ENCODE measurements at places on chromosomes 16 and 17.

- no peak overlapping the region for H3K4me3 ChIP-seq
- no peaks in the 10 kb centered on the region for H3K36me3 ChIP-seq
- DNase-seq, result no peak
- no peak overlapping the region for H3K27ac ChIP-seq
- H3K27me3 ChIP-seq, result no peaks in the 10 kb centered on the region
These were observed 17.5 kb downstream of the SOCS1 start for GRCh38 chr16:11238272-11239202.

DNA sequence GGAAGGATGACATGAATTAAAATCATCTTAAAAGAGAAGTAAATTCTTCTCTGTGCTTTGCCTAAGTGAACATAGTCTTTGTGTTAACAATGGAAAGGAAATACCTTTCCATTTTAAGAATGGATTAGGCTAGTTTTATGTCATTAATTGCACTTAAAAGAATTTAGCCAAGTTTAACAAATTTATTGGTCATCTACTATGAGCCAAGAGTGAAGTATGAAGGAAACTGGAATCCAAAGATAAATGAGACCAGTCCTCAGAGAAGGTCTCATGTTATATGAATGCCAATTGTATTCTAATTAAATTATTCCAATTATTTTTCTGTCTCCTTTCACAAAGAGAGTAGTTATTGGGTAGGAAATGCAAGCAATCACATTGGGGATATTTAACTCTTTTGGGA, 741.3 kb upstream of the SOX9 start:
- H3K27me3 ChIP-seq, result no peaks in the 10 kb centered on the region
- no peak overlapping the region for H3K27ac ChIP-seq
- H3K36me3 ChIP-seq, result no peaks in the 10 kb centered on the region
- H3K4me1 ChIP-seq, result no peaks in the 10 kb centered on the region
- H3K4me3 ChIP-seq, result no peak overlapping the region
- DNase-seq, result no peak

- peak; percentile 77 for DNase-seq
- no peaks in the 10 kb centered on the region for H3K4me1 ChIP-seq
- H3K36me3 ChIP-seq, result peaks cover 24% of the 10 kb centered on the region
- no peaks in the 10 kb centered on the region for H3K27me3 ChIP-seq
These were observed at the start of gene POLR2C for GRCh38 chr16:57462209-57462977. Gene POLR2C (plus strand): TSS chr16:57462679. CDS start chr16:57462725, 46 bp downstream.

- no peak overlapping the region for H3K27ac ChIP-seq
- no peak overlapping the region for H3K4me3 ChIP-seq
- peaks cover 33% of the 10 kb centered on the region for H3K4me1 ChIP-seq
- no peaks in the 10 kb centered on the region for H3K27me3 ChIP-seq
These were observed 130.8 kb upstream of the CHMP6 start for GRCh38 chr17:80860703-80861417.

GRCh38 chr17:76449126-76449525, 3.8 kb downstream of the UBE2O start:
- H3K36me3 ChIP-seq, result no peaks in the 10 kb centered on the region
- DNase-seq, result no peak
- no peaks in the 10 kb centered on the region for H3K27me3 ChIP-seq
- H3K4me3 ChIP-seq, result no peak overlapping the region

DNA sequence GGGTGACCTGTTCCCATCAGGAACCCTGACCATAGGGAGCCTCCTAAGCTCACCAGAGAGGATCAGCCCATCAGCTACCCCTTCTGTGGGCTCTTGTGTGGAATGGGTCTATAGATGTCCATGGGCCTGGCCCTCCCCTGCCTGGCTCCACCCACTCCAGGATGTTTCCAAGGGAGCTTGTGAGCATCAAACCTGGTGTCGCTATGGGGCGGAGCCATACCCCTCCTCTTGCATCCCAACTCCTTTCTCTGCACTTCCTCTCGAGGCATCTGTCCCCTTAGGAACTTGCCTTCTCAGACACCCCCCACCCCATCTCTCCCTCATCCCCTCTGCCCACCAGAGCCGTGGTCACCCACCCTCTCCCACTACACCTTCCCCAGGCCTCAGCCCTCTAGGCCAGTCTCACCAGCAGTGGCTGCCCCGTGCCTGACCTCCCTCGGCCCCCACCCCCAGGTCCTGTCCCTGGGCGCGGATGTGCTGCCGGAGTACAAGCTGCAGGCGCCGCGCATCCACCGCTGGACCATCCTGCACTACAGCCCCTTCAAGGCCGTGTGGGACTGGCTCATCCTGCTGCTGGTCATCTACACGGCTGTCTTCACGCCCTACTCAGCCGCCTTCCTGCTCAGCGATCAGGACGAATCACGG, 10.4 kb downstream of the KCNH6 start:
- H3K27ac ChIP-seq, result no peak overlapping the region
- no peak overlapping the region for H3K4me3 ChIP-seq
- H3K27me3 ChIP-seq, result no peaks in the 10 kb centered on the region
- DNase-seq, result no peak
- H3K4me1 ChIP-seq, result no peaks in the 10 kb centered on the region

DNA sequence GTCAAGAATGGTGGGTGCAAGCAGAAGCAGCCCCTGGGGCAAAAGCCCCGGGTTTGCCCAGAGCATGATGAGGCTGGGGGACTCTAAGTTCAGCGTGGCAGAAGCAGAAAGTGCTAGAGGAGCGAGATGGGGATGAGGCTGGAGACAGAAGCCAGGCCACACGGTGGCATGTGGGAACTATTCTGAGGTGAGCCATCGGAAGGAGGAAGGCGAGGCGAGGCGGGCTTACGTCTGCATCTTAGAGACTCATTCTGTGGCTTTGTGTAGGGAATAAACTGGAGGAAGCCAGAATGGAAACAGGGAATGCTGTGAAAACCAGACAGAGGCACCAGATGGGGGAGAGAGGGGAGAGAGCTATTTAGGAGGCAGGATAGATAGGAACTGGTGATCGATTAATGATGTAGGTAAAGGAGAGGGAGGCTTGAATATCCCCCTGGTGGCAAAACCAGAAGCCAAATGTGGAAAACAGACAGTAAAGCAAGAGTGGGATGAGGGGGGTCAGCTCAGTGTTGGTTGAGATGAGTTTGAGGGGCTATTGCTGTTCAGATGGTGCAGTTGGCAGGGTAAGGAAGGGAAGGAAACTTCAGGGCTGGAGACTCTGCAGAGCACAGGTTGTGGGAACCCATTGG, 3.1 kb upstream of the TNFSF13 start:
- no peak overlapping the region for H3K4me3 ChIP-seq
- H3K27me3 ChIP-seq, result no peaks in the 10 kb centered on the region
- H3K4me1 ChIP-seq, result peaks cover 16% of the 10 kb centered on the region

GRCh38 chr16:73326770-73327470, 279.0 kb upstream of the ZFHX3 start:
- H3K27me3 ChIP-seq, result peaks cover 38% of the 10 kb centered on the region
- no peaks in the 10 kb centered on the region for H3K4me1 ChIP-seq
- no peak overlapping the region for H3K4me3 ChIP-seq
- no peaks in the 10 kb centered on the region for H3K36me3 ChIP-seq
- DNase-seq, result no peak

DNA sequence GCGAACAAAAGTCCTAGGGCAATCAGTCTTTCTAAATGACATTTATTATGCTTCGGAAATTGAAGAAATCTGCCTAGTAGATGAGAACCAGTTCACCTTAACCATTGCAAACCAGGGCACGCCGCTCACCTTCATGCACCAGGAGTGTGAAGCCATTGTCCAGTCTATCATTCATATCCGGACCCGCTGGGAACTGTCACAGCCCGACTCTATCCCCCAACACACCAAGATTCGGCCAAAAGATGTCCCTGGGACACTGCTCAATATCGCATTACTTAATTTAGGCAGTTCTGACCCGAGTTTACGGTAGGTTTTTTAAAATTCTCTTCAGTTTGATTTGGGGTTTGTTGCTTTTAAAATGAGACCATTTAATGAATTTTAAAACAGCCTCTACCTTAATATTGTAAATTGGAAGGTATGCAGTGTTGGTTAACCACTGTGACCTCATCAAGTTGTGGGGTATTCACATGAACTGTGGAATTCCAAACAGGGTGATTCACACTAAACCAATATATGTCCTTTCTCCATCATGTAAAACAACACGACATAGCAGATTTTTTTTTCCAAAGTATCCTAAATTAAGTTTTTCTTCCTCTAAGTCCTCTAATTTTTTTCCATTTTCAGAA, 6.2 kb upstream of the EVI2A start:
- peak overlapping the region; percentile 50 for H3K27ac ChIP-seq
- H3K36me3 ChIP-seq, result no peaks in the 10 kb centered on the region
- DNase-seq, result peak; percentile 78

- no peak overlapping the region for H3K27ac ChIP-seq
- DNase-seq, result no peak
- peaks cover 22% of the 10 kb centered on the region for H3K4me1 ChIP-seq
- no peaks in the 10 kb centered on the region for H3K36me3 ChIP-seq
- no peaks in the 10 kb centered on the region for H3K27me3 ChIP-seq
- no peak overlapping the region for H3K4me3 ChIP-seq
These were observed 2.3 kb upstream of the PAQR4 start for GRCh38 chr16:2966808-2967191.

DNA sequence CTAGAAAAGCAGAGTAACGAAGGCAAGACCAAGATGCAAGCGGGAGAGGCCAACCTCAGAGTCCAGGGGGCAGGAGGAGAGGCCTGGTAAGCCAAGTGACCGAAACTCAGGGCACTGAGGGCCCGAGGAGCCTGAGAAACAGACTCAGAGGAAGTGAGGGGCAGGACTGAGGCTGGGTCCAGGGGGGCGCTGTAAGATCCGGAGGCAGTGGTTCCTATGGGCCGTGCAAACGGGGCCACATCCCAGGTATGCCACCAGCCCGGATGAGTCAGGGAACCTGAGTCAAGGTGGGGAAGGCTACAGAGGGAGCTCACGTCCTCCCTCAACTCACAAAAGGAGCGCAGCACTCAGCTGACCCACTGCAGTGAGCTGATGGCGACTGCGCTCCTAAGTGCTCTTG, 8.3 kb downstream of the ZDHHC7 start:
- no peaks in the 10 kb centered on the region for H3K27me3 ChIP-seq
- no peaks in the 10 kb centered on the region for H3K36me3 ChIP-seq
- DNase-seq, result no peak
- peaks cover 62% of the 10 kb centered on the region for H3K4me1 ChIP-seq

GRCh38 chr16:21088143-21088542, 62.5 kb downstream of the DNAH3 start:
- H3K27ac ChIP-seq, result no peak overlapping the region
- no peaks in the 10 kb centered on the region for H3K36me3 ChIP-seq
- no peak overlapping the region for H3K4me3 ChIP-seq
- H3K27me3 ChIP-seq, result no peaks in the 10 kb centered on the region

- H3K27me3 ChIP-seq, result no peaks in the 10 kb centered on the region
- H3K27ac ChIP-seq, result no peak within 1 kb of the TSS
- DNase-seq, result peak; percentile 89
- H3K36me3 ChIP-seq, result no peaks in the 10 kb centered on the region
- peaks cover 15% of the 10 kb centered on the region for H3K4me1 ChIP-seq
- H3K4me3 ChIP-seq, result peak within 1 kb of the TSS; percentile 77
These were observed at the start of gene NAE1 for GRCh38 chr16:66830422-66831404. Gene NAE1 (minus strand): TSS chr16:66830976. CDS start chr16:66830899, 77 bp downstream.

DNA sequence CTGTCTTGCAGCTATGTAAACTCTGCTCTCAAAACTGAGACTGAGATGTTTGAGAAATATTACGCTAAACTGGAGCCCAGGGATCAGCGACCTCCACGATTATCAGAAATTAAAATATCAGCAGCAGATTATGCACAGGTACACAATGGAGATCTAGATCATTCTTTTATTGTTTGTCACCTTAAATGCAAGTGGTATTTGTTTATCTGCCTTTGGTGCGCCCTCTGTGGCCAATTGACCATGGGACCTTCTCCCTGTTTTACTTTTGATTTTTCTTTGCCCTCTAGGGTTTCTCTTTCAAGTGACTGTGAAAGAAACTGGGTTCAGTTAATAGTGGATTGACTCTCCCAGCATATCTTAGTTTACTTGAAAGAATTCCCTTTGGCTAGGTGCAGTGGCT, 42.1 kb downstream of the PRSS54 start:
- no peaks in the 10 kb centered on the region for H3K27me3 ChIP-seq
- H3K36me3 ChIP-seq, result no peaks in the 10 kb centered on the region
- DNase-seq, result no peak
- no peaks in the 10 kb centered on the region for H3K4me1 ChIP-seq
- no peak overlapping the region for H3K27ac ChIP-seq

GRCh38 chr16:10514369-10515055, 65.9 kb downstream of the EMP2 start:
- H3K36me3 ChIP-seq, result no peaks in the 10 kb centered on the region
- H3K27ac ChIP-seq, result no peak overlapping the region
- H3K4me1 ChIP-seq, result peaks cover 23% of the 10 kb centered on the region
- H3K27me3 ChIP-seq, result no peaks in the 10 kb centered on the region
- no peak overlapping the region for H3K4me3 ChIP-seq

- H3K27ac ChIP-seq, result no peak overlapping the region
- no peaks in the 10 kb centered on the region for H3K27me3 ChIP-seq
- no peaks in the 10 kb centered on the region for H3K36me3 ChIP-seq
These were observed 27.9 kb downstream of the RPRML start for GRCh38 chr17:46950997-46951621.

DNA sequence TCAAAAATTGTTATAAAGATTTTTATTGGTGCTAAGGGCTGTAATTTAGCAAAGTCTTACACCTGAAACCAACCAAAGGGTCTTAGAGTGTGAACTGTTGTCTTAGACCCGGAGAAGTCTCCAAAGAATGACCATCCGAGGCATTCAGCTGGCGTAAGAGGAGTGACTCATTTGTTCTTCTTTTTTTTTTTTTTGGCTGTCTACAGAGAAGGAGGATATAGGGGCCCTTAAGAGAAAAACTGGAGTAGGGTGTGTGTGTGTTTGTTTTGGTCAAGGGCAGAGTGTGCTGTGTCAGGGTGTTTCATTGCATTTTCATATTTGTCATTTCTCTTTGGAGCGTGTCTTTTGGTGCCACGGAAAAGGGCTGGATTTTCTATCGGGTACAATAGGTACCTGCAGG, 508.0 kb downstream of the WWOX start:
- H3K4me1 ChIP-seq, result no peaks in the 10 kb centered on the region
- no peak overlapping the region for H3K4me3 ChIP-seq
- no peak overlapping the region for H3K27ac ChIP-seq
- H3K27me3 ChIP-seq, result no peaks in the 10 kb centered on the region
- no peak for DNase-seq

DNA sequence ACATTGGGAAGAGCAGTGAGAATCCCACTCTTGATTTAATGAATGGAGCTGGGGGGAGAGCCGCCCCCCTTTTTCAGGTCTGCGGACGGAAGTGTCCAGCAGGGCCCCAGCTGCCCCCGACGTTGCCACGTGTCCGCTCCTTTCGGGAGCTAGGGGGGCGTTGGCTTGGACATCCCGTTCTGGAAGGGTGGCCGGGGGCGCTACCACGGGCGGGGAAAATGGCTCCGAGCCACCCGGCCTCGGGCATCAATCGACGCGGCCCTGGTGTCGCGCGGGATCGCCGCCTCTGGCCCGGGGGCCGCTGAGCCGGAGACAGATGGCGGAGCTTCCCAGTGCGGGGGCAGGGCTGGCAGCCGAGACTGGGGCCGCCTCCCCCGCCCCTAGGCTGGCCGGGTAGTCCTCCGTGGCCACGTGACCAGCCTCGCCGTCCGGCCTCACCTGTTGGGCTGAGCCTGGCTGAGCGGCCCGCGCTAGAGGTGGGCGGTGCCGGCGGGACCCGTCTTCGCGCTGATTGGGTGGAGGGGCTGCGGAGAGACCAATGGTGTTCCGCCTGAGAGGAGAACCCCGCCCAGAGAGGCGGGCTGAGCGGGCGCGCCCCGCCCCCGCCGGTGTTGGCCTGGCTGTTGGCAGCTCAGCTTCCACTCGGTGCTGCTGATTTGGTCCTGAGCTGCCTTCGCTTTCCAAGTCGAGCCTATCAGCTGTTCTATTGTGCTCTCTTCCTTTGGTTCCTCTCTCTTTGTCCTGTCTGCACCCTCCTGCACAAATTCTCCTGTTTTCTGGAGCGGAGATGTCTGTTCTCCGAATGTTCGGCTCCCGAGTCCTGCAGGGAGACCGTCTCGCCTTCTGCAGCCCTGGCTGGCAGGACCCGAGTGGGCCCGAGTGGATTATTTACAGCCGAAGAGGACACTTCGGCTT, 8.3 kb downstream of the HS3ST3B1 start:
- peaks cover 77% of the 10 kb centered on the region for H3K27me3 ChIP-seq
- no peaks in the 10 kb centered on the region for H3K4me1 ChIP-seq
- H3K4me3 ChIP-seq, result peak overlapping the region; percentile 57
- no peak overlapping the region for H3K27ac ChIP-seq

Data from PC-3 (cell line).